ENCODE measurements at places on chromosomes 4 and X. TPM values are rescaled to one million over a fixed set of nuclear protein-coding genes. Genes with fewer than 3 reads are reported as not detected.

DNA sequence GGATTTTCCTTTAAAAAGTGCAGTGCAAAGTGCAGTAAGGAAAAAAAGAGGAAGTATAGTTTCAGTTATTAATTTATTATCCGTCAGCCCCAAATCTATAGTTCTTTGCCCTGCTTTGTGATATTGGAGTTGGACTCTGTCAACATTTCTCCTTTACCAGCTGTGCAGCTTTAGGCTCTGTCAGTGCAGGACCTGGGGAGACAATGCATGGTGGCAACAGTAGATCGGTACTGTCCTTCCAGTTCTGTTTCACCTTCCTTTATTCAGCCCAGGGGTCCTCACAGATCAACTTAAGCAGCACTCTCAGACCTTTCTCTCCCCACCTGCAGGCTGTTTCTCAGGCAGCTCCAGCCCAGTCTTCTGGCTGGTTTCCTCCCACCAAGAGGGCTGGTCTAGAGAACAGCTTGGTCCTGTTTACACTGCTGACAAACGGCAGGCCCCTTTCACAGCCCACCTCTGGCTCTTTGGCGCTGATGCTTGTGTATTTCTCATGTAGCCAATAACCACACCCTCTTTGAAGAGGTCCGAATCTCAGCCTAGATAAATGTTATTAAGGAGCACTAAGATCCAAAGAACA, 71.6 kb downstream of the MCUB start:
- DNase-seq: no peak

DNA sequence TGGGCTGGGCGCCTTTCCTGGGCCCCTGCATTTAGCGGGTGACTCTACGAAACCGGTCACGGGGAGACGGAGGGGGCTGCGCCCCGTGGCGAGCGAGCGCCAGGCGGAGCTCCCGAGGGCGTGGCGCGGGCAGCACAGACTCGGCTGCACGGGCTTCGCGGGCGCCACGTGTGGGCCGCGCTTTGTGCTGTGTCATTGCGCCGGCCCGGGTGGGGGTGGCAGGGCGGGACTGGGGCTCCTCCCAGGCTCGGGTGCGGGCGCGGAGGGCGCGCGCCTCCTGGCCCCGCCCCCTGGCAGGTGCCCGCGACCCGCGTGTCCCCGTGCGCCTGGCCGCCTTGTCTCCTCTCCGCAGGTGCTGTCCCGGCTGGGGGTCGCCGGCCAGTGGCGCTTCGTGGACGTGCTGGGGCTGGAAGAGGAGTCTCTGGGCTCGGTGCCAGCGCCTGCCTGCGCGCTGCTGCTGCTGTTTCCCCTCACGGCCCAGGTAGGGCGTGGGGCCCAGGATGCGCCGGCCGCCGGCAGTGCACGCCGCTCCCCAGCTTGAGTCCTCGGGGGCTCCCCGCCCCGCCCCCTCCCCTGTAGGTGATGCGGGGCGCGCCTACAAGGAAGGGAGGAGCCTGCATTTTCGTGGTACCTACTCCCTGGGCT, 651 bp downstream of the UCHL1 start:
- DNase-seq: peak; percentile 84

DNA sequence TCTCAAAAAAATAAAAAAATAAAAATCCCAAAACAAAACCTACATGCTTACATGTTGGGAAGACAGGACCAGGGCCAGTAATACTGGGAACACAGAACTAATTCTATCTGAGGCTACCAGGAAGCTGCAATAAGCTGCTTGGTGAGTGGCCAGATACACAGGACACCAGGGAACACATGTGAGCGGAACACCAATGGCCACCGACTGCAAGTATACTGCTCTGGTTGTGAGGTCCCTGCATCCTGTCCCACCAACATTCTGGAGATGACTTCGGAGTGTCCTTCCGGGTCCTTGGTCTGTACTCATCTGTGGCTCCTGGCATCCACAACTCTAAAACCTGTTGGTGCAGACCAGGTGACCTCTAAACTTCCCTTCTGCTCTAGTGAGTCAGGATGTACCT, 2.7 kb downstream of the TNIP2 start:
- DNase-seq: no peak

- DNase-seq: no peak
Measured at GRCh38 chrX:147602176-147602696, 309.5 kb upstream of the FMR1 start.

- DNase-seq: no peak
Measured at GRCh38 chrX:148133105-148133725, 152.1 kb downstream of the FMR1NB start.

GRCh38 chrX:70437921-70438665, 6.5 kb upstream of the DLG3 start:
- no peak for DNase-seq

Gene SGMS2
- 66.8 TPM for total RNA-seq

DNA sequence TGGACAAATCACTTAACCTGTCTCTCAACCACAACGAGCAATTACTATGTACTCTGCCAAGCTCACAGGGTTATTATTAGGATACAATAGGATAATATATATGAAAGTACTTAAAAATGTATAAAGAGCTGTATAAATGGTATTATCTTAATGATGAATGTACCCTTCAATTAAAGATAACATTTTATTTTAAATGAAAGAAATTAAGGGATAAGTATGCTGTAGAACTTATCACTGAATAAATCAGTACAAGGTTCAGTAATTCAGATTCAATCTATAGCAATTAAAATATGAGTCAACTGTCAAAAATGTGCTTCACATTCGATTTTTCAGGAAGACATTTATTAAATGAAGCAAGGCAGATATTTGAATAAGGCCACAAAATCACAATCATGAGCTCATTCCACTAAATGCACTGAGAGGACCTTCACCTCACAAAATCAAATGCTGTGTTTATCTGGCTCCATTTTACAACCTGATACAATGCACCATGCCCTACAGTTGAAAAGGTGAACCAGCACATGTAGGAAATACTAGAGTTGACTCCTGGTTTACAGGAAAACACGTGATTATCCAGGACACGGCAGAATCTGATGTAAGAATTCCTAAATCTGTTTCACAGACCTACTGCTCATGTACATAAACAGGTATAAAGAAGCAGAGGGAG, 4.4 kb downstream of the LRCH2 start:
- no peak for DNase-seq

- no peak for DNase-seq
Measured at GRCh38 chr4:1214101-1215095, 34.5 kb downstream of the CTBP1 start.

Gene PPP4R3C
- not detected for total RNA-seq

Gene PARM1
- 94.5 TPM for total RNA-seq

DNA sequence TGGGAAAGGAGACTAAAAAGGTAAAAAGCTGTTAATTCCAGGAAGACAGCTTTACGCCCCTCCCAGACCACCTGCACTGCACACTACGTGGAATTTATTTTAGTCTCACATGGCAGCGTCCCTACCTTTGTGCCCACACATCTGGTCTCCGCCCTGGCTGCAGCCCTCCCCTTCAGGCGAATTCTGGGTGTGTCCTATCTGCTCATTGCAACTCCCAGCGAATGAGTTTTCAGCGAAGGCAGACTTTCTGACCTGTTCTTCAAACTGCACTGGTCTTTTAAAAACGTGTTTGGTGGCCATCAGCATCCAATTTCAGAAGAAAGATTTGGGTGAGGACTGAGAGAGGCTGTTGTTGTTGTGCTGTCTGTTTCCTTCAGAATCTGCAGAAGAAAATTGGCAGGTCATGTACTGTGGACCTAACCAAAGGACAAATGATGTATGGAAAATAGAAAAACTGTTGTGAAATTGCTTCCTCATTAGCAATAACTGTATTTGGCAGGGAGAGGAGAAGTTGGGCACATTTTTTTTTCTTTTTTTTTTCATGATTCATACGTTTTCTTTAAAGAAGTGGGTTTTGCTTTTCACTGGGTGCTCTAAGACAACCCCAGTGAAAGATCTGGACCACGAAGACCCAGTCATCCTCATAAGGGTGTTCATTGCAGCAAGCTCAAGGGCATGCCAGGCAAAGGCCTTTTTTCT, 4.2 kb downstream of the TLR8 start:
- no peak for DNase-seq

- no peak for DNase-seq
Measured at GRCh38 chrX:120145295-120145925, 13.0 kb upstream of the RHOXF2 start.

Gene FANCB
- 1.6 TPM for total RNA-seq

Measured in posterior vena cava (tissue), 2 donors.